ENCODE measurements at places on chromosomes 6 and 20. TPM values are rescaled to one million over a fixed set of nuclear protein-coding genes. Genes with fewer than 3 reads are reported as not detected.

The COX4I2 gene
- total RNA-seq = not detected

The BHLHE23 gene
- total RNA-seq = not detected

The FLRT3 gene
- 0.27 TPM for total RNA-seq

GRCh38 chr6:6851059-6851948, 256.5 kb upstream of the RREB1 start:
- peak; percentile 98 for DNase-seq

DNA sequence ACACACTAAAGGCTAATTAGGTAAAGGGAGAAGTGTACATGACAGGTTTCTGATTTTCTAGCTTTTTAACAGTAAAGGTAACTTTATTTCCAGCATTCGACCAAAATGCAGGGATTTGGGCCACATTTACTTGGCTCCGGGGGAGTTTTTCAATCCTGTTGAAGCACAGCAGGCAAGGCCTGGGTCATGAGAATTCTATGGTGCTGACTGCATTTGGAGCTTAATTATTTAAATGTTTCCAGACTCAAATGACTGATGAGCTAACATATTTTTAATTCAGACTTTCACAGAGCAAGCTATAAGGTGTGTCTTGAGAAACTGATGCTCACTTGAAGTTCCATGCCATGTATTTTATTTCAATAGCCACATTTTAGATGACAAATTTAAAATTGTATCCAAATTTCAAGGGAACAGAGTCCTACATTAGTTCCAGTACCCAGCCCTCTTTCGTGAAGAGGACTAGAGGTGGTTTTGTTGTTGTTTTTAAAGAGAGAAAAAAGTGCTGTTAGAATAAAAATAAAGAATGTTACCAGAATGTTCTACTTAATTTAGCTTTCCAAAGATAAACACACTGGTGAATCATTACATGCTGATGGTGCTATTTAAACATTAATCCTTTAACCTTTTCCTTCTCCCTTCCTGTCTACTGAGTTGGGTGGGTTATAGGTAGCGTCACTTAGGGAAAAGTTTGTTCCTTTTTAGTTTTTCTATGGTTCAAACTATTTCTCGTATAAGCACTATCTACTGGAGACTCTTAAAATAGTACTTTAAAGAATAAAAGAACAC, 82.3 kb upstream of the PHACTR2 start:
- DNase-seq = no peak

DNA sequence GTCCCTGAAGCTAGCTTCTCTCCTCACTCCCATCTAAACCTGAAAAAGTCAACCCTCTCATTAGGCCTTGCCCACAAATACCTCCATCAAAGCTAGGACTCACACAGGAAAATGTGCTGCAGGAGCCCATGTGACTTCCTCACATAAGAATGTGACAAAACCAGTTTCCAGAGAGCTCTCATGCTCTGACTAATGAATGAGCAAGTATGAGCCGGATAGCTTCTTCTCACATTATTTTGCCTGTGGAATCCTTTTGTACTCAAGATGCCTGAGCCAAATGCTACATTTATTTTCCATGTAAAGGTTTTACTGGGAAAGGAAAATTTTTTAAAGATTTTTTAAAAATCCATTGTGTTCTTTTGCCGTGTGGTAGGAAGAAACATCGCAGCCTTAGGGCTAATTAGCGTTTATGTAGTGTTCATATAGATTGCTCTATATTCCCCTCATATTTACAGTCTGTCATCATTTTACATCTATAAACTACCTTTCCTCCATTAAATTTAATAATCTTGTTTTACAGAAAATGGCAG, 68.6 kb upstream of the CCN6 start:
- DNase-seq = peak; percentile 95

- DNase-seq = peak; percentile 55
Measured at GRCh38 chr6:71287038-71287437, 1.6 kb upstream of the OGFRL1 start.

GRCh38 chr20:11246251-11246775, 572.5 kb upstream of the JAG1 start:
- peak; percentile 43 for DNase-seq

GRCh38 chr6:50816947-50817645, 1.6 kb upstream of the TFAP2B start:
- no peak for DNase-seq

DNA sequence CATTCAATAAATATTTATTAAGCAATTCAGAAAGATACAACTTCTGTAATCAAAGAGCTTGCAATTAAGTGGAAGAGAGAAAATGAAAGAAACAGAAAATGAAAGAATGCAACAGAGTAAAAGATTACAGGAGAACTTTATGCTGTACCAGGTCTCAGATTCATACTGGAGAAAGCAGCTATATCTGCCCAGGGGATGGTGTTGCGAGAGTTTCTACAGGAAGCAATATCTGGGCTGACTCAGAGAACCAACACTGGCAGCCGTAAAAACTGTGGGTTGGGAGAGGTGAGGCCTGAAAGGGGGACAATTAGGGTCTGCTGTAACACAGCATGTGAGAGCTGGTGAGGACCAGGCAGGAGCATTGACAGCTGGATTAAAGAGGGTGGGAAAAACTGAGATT, 256.7 kb upstream of the TCF21 start:
- peak; percentile 72 for DNase-seq

All from M059J (cell line).